Left colon (tissue), 2 donors: ENCODE measurements at places on chromosomes 11 and 22. TPM values are rescaled to one million over a fixed set of nuclear protein-coding genes. Genes with fewer than 3 reads are reported as not detected.

The SIK2 gene
- total RNA-seq: 22.9 TPM

The KRTAP5-2 gene
- not detected for total RNA-seq

The TRIM49 gene
- total RNA-seq: not detected

DNA sequence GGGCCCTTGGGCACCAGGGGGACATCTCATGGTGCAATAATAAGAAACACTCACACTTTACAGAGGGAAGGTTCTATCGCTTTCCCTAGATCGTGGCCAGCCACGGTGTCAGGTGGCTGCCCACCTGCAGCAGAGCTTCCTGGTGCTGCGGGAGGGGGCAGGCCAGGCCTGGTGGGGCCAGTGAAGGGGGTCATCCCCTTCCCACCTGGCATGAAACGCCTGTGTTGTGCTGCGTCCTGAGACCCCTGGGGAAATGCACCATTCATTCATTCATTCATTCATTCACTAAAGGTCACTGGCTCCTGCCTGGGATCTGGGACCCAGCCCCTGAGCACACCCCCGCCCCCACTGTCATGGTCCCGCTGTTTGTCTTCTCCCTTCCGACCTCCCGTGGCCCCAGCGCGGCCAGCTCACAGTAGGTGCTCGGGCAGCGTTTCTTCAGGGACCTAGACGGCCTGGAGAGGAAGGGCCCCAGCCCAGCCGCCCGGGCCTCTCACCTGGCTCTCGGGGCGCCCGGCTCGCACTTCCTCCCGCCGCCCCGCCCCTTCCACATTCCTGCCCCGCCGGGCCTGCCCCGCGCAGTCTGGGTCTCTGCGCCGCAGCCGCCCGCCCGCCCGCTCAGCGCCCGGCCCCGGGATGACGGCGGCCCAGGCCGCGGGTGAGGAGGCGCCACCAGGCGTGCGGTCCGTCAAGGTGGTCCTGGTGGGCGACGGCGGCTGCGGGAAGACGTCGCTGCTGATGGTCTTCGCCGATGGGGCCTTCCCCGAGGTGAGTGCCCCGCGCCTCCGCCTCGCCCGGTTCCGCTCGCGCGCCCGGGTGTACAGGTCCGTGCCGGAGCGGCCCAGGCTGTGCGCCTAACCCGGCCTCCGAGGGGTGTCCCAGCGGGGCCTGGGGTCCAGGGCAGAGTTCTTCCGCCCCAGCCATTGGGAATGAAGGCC lies at the start of gene RHOD:
RHOD (plus strand) TSS at position 581 of the 938 bp plus-strand sequence; CDS start at position 637, 56 bp downstream.
- peak; percentile 61 for DNase-seq

- no peak for DNase-seq
Observed at GRCh38 chr11:76627606-76628005, 42.9 kb downstream of the LRRC32 start.

- no peak for DNase-seq
Observed at GRCh38 chr11:74316772-74317505, 5.5 kb upstream of the P4HA3 start.

DNA sequence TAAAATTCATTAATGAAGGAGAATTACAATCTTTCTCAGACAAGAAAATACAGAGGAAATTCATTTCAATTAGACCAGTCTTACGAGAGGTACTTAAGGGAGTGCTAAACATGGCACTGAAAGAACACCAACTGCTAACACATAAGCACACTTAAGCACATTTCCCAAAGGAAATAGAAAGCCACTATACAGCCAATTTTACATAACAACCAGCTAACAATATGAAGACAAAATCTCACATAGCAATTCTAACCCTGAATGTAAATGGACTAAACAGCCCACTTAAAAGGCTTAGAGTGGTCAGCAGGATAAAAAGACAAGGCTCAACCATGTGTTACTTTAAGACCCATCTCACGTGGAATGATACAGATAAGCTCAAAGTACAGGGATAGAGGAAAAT lies 339.5 kb upstream of the LUZP2 start:
- DNase-seq: no peak

DNA sequence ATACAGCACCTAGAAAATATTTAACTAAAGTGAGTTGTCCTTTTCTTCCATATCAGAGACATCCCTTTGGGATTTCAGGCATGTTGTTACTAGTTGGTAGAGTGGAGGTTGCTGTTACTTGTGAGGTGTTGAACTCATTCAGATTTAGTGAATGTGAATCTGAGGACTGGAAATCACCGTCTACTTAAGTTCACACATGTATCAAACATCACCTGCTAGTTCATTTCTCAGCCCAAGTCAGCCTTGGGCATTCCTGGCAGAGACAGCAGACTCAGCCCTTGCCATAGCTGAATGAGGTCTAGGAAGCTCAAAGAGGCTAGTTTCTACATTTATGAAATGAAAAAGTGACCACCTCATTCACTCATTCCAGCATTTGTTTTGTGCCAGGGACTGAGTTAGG lies 9.7 kb downstream of the KDELR3 start:
- DNase-seq: no peak

- DNase-seq: no peak
Observed at GRCh38 chr11:100716838-100717237, 29.8 kb downstream of the ARHGAP42 start.

GRCh38 chr22:44862981-44863860 lies 110.8 kb downstream of the ARHGAP8 start:
- no peak for DNase-seq

DNA sequence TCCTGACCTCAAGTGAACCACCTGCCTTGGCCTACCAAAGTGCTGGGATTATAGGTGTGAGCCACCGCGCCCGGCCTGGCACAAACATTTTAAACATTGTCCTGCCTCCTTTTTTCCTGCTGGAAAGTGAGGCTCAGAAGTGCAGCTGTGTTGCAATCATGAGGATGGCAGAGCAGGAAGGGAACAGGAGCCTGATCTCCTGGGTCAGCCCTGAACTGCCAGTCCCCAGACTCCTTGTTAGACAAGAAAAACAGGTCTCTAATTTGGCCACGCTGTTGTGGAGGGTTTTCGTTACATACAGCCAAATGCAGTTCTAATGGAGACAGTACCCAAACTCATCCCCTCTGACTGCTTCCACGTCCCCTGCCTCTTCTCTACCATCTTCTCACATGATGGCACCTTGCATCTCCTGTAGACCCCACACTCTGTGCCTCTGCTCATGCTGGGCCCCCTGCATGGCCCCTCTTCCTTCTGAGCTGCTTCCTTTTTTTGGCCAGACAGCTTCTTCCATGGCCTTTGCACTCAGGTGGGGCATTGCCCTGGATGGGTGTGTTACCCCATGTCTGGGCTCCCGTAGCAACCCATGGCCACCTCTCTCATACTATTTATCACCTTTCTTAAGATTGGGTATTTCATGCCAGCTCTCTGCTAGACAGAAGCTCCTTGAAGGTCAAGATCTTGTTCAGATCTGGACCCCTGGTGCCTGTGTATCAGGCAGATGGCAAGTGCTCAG lies 227.1 kb downstream of the CEP164 start:
- DNase-seq: no peak

DNA sequence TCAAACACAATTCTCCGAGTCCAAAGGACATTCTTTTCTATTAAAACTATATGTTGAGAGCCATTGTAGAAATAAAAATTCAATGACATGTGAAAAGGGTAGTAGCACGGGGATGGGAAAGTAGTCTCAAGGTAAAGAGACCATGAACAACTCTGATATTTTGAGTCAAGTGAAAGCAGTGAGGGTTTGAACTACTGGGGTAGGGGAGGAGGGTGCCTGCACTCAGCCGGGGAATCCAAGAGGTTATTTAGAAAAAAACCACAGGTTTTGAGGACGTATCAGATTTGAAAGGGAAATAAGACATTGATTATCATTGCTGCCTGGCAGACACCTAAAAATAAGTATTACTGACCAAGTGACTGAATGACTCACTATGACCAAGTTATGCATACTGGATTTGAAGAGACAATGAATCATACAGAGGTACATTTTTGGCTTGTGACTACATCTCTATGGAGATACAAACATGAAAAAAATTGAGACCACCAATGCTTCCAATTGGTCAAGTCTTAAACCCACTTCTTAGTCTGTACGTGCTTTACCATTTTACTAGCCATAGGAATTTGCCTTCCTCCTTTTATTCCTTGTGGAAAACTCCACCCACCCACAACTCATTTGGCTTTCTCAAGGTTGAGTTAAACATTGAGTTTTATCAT lies 2.2 kb upstream of the OR52H1 start:
- no peak for DNase-seq
